ENCODE measurements at places on chromosomes 11 and 22.

GRCh38 chr11:115985896-115986295, 481.7 kb upstream of the CADM1 start:
- no peak for DNase-seq

DNA sequence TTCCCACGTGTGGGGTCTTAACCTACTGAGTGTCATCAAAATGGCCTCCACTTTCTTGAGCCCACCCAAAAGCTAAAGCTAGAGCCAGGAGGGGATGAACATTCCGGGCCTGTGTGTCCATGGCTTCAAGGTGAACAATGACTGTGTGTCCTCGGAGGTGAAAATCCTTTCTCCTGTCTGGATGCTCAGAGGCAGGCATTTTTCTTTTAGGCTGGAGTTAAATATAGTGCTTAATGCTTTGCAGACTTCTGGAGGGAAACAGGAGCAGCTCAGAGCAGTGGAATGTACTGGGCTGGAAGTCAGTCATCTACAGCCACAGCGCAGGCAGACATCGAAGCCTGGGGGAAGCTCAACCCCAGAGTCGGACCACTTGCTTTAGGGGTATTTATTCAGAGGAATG, 68.6 kb upstream of the TMEM45B start:
- no peak for DNase-seq

DNA sequence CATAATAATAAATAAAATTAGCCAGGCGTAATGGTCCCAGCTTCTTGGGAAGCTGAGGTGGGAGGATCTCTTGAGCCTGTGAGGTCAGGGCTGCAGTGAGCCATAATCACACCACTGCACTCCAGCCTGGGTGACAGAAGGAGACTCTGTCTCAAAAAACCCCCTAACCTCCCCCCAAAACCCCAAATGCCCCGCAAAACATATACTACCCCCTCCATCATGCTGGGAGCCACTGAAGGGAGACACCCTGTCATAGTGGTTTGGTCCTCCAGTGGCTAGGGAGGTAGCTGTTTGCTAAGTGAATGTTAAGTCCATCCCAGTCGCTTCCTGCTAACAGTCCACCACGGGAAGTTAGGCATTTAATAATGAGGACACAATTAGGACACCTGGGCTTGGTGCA, 125.0 kb downstream of the ABTB2 start:
- DNase-seq, result no peak

- no peak for DNase-seq
Measured at GRCh38 chr11:7892059-7892699, 38.9 kb downstream of the OR10A6 start.

DNA sequence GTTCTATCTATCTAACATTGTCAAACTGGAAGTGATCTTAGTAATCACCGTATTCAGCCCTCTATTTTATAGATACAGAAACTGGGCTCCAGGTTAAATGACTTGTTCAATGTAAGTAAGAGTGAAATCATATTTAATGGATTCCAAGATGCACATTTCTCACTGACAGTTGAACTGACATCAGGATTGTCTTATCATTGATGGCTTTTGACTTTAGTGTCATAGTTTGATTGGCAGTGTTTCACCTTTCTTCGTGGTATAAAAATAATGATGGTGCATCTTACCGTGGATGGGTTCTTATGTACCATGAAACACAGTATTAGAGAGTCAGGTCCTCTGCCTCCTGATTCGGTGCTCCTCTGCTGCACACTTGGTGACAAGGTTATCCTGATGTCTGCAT, 123.1 kb downstream of the NCAM1 start:
- DNase-seq, result no peak

- no peak for DNase-seq
Measured at GRCh38 chr11:117815262-117815803, 9.2 kb downstream of the FXYD2 start.
